IPS DF 19.7 (cell line): ENCODE measurements at places on chromosomes 4 and X.

GRCh38 chr4:174036576-174036975, 246.9 kb downstream of the FBXO8 start:
- no peak for DNase-seq

- no peak for DNase-seq
These were observed 42.8 kb downstream of the TENM3 start for GRCh38 chr4:182286035-182286434.

GRCh38 chr4:1567808-1568581, 116.1 kb downstream of the FAM53A start:
- DNase-seq: no peak

DNA sequence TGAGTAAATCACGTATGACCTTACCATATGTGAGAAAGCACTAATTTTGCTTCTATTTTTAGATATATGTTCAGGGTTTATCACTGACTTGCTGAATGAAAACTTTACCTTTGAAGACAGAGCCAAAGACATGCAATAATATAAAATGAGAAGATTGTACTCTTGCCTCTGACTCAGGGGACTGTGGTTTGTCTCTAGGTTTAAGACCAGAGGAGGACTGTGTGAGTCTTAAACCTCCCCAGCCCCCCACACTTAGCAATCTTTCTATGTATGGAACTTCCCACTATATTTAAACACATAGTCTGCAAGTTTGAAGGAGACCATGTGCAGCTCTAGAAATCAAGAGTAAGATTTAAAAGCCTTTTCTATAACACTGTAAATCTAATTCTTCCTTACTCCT, 368.7 kb upstream of the FAM241A start:
- no peak for DNase-seq

- DNase-seq: no peak
These were observed 193.1 kb downstream of the LDB2 start for GRCh38 chr4:16705341-16705740.
